SW 1271 (cell line): ENCODE measurements at places on chromosomes 11 and 22.

DNA sequence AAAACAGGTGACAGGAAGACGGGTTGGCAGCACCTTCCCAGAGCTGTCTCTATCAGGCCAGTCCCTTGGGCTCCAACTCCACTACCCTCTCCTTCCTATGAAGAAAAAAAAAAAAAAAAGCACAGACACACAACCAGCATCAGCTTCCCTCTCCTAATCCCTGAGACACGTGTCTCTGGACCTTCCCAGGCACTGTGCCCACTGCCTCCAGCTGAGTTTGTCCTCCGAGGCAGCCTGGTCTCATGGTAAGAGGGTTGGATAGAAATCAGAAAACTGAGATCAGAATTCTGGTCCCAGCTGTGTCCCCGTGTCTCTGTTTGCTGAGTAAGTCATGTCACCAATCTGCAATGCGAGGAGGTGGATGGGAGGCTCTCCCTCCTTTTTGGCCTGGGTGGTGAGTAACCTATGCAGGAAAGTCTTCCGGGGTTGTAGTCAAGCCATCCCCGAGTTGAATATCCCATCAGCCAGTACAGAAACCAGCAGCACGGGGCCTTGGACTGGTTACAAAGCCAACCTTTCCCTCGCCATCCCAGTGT lies 193.7 kb upstream of the TBCEL start:
- no peak for DNase-seq

- DNase-seq, result peak; percentile 69
These were observed 1.5 kb downstream of the SLC35F2 start for GRCh38 chr11:107856981-107857517.

DNA sequence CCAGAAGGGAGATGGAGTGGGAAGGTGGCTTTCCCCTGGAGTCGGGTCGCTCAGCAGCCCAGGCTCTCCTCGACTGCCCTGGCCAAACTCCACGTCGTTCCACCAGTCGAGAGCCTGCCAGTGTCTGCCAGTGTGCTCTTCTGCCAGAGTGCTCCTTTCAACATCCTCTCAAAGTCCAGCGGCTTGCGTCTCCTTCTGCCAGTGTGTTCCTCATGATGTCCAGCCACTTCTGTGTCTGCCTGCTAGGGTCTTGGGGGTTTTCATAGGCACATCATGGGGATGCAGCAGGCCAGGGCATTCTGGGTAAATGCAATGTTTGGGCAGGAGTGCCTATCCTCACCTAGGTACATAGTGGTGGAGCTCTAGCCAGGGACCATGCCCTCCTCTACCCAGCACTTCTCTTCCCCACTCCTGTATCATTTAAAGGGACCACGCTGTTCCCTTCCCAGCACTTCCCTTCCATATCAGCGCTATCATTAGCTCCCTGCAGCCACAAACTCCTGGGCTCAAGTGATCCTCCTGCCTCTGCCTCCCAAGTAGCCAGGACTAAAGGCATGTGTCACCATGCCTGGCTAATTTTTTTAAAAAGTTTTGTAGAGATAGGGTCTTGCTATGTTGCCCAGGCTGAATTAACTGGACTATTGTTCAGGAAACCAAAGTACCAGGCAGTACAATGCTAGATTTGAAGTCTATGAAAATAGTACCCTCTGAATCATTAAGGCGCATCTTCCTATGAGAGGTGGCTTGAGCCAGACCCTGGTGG lies 62.9 kb upstream of the CLDN5 start:
- no peak for DNase-seq

DNA sequence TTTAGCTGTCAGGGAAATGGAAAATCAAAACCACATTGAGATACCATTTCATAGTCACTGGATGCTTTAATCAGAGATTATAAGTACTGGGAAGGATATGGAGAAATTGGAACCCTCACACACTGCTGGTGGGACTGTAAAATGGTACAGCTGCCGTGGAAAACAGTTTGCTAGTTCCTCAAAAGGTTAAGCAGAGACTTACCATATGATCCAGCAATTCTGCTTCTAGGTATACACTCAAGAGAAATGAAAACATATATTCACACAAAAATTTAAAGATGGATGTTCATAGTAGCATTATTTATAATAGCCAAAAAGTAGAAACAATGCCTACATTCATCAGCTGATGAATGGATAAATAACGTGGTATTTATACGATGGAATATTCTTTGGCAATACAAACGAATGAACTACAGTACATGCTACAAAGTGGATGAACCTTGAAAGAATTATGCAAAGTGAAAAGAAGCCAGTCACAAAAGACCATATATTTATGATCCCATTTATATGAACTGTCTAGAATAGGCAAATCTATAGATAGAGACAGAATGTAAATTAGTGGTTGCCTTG lies 23.0 kb downstream of the RNF121 start:
- DNase-seq, result no peak

- no peak for DNase-seq
These were observed 31.9 kb downstream of the RRAS2 start for GRCh38 chr11:14327116-14327515.

DNA sequence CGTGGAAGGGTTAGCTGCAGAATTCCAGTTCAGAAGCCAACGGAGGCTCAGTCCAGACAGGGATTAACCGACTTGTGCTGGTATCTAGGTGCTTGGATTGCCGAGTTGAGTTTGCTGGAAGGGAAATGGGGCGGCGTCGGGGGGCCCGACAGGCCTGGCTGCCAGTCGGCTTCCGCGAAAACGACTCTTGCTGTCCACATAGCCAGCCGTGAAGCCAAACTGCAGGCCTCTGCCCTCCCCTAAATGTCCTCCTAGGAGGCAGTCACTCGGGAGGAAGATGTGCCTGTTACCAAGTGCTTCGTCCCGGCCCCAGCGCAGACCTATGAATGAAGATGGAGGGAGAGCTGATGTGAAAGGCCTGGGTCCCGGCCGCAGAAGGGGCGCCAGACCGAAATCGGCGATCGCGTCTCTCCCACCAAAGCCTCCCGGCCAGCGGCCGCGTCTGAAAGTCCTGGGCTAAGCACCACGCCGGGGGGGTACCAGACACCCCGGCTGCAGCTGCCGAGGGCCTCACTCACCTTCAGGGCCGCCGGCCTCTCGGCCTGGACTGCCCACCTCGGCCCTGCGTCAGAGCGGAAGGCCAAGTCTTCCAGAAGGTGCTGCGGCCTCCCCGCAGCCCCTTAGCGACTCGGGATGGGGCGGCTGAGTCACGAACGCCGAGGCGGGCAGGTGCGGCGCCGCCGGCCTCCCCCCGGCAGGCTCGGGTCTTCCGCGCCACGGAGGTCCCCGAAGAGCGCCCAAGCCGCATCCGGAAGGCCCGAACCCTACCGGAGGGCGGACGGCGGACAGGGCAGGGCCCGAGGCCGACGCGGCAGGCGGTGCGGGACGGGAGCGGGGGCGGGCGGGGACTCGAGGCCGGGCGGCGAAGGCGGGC lies 7.5 kb downstream of the DPAGT1 start:
- DNase-seq, result peak; percentile 25

DNA sequence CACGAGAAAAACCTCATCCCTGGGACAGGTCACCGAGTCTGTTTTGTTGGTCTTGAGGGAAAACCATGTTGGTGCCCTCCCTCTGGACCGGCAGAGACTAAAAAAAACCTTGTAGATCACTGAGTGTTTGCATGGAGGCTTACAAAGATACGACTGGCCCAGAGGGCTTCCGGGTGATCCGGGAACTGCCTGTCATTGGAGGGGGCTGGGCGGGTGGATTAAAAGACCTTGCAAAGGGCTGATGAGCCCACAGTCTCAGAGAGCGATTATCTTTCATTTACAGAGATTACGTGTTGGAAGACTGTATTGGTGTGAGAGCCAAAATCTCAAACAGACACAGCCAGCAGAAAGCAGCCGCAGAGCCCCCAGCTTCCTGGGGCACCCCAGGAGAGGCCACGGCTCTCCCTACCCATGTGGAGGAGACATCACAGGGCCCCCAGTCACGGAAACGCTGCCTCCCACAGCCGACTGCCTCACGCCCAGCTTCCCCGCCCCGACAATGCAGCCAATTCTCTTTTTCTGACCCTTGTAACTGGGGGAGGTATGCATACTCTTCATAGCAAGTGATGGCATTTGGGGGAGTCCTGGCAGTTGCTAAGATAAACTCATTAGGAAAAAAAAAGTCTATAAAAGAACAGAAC lies 426.4 kb downstream of the CTTN start:
- no peak for DNase-seq

DNA sequence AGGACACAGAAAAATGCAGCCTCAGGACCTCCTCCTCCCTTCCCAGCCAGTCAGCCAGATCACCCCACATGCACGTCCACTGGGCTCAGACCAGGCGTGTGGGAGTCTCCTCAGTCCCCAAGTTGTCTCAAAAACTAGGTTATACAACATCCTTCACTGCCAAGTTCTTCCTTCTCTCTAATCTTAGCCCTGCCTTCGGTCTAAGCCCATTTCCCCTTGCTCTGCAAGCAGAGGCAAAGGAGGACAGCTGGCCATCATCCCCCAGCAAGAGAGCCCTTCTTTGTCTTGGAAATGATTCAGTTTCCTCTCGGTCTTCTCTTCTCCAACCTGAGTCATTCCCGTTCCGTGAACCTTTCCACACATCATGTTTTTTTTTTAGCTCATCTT lies 14.0 kb upstream of the NRGN start:
- no peak for DNase-seq

- no peak for DNase-seq
These were observed 4.4 kb downstream of the MRGPRE start for GRCh38 chr11:3227568-3228444.

DNA sequence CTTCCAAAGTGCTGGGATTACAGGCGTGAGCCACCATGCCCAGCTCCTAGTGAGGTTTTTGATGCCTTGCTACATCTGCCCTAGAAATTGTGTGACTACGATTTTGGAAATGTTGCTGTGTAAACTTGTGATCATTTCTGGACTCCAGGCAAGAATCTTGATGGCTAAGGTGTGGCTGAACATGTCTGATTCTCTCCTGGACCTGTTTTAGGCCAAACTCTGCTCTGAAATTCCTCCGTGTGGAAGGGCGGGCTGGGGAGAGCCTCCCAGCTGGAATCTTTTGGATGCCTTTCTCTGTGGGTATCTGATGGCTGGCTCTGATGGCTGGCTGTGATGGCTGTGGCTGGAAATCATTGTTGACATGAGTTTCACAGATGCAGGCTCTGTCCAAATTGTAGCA lies 8.2 kb downstream of the PNPLA3 start:
- no peak for DNase-seq
